ENCODE measurements at places on chromosomes 7 and 10.

DNA sequence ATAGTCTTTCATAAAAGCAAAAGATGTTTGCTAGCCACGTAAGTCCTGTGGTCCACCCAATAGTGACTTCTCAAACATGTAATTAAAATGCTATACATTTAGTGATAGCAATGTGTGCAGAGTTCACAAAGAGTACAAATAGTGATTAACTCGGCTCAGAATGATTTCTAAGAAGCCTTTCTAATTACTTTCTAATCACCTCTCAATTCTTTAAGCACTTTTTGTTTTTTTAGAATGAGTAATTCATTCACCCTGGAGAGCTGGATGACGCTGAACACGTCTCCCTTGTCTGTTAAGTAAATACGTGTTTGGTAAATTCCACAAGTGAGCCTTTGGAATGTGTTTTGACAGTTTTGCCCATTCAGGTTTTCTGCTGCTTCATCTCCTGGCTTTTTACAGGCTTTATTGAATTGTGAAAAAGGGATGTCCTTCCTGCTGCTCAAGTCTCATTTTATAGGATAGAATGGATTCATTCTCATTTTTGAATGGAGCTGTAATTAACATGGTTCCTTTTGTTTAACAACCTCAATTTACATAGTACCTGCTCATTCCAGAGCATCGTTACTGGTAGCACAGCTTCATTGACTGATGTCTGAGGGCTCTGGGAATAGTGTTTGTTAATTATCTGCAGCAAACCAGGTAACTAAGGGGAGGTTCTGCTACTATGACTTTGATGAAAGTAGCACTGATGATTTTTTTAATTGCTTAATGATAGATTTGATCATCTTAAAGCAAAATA is 212.1 kb downstream of the VTI1A start:
- peak; percentile 68 for DNase-seq

DNA sequence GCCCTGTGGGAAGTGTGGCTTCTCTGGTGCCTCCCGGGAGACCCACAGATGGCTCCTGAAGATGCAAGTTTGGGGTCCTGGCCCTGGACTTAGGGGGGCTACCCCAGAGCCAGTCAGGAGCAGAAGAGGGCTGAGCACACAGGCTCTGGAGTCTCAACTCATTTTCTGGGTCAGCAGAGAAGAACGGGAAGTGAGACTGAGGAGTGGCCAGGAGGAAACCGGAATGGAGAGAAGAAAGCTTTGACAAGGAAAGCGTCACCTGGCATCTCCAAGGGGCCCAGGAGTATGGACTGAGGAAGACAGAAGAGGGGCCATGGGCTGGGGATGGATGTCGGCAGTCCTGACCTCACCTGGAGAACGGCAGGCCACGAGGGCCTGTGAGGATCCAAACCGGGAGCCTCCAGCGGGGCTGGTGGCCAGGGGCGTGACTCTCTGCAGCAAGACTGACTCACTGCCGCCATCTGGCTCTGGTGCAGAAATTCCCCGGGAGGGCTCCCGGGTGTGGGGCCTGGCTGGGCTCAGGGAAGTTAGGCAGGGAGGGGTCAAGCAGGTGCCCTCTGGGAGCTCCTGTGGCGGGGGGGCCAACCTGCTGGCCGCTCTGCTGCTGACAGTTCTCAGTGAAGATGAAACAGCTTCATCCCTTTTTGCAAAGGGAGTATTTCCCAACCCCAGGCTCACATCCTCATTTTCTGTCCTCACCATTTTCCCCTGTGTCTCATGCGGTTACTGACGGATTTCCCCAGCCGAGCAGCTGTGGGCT is 23.6 kb downstream of the DAGLB start:
- no peak for DNase-seq

DNA sequence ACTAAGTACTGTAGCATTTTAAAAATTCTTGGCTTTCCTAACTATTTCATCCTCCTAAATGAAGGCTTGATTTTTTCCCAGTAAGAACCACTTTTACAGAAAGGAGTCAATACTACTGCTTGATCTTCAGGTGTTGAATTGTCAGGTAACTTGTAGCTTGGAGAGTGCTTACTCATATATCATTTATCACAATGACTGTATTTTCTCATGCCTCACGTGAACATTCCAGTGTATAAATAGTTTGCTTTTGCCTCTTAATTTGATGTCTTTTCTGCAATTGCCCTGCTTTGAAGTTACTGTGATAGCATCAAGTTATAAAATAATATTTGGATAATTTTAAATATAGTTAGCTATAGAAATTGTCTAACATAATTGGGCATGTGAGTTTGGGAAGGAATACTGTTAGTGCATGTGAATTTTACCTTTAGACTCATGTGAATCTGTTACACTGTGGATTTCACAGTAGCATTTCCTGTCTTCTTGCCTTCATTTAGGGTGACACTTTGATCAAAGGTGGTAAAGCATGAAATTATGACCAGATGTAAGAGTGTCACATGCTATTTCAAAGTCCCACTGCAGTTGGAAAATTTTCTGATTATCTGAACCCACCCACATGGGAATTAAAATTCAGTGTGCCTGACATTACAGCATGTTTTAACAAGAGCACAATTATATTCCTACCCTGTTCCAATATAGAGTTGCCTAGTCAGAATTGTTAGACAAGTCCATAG is 962.8 kb downstream of the DNAJB9 start:
- DNase-seq, result no peak

- no peak for DNase-seq
These were observed 87.5 kb downstream of the FRMD4A start for GRCh38 chr10:14243221-14243620.

- no peak for DNase-seq
These were observed 60.9 kb downstream of the MAD1L1 start for GRCh38 chr7:2171855-2172254.

- no peak for DNase-seq
These were observed 1.4 kb downstream of the LRRC27 start for GRCh38 chr10:132333386-132333785.

DNA sequence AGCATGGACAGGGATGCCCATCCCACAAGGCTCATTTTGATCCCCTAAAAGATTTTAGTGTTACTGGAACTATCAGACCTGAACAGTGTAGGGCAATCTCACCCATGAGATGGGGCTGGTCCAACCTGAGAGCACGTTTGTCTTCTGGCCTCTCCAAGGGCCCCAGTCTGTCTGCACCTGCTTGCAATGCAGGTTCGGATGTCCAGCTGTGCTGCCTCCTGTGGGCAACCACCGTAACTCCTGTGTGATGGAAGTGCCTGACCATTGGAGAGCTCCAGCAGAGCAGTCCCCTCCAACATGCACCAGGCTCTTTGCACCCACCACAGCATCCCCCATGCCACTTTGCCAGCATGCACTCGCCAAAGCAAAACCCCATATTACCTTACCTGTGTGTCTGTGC is 290.1 kb upstream of the KCND2 start:
- DNase-seq, result no peak

DNA sequence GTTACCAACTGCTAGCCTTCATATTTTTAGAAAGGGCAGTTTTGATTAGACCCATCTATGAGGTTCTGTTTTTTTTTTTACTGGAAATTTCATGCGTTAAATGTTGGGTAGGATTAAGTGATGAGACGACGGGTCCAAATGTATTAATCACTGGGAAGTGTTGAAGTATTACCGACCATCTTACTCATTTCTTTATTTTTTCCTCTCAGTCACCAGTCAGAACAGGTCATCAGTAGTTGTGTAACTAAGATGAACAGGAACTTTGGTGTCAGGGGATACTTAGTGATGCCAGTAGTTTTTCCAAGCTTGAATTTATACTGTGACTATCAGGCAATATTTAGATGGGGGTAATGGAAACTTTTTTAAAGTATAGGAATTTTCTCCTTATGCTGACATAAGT is 14.2 kb downstream of the TFAM start:
- no peak for DNase-seq

- DNase-seq, result no peak
These were observed 81.0 kb downstream of the HYCC1 start for GRCh38 chr7:22932896-22933295.

GRCh38 chr7:131285556-131285955 is 42.1 kb upstream of the MKLN1 start:
- no peak for DNase-seq

DNA sequence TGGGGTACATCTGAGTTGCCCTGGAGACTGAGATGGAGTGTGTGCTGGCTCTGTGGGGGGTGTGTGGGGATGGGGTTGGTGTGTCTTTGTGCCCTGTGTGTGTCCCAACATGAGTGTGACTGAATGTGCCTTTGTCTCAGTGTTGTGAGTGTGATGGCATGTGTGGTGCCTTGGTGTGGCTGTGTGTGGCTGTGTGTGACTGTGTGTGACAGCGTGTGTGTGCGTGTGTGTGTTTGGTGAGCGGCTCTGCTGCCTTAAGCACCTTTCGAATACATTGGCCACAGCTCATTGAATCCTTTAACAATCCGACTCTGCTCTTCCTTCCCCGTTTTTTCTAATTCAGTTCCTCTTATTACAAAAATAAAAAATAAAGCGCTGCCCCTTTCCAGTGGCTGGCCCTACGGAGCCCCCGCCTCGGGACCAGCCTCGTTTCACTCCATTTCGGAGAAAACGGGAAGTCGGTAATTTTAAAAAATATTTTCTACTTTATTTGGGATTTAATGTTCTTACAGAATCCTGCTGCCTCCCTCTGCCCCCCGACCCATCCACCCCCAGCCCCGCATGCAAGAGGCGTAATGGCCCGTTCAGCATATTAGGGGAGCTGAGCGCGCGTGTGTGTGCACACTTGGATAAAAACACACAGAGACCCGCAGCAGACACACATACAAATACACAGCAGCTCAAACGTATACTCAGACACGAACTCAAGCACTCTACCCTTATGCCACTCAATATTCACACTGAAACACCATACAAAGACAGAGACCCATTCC is 35.5 kb downstream of the HIF1AN start:
- no peak for DNase-seq

GRCh38 chr10:36324831-36325230 is 682.7 kb upstream of the FZD8 start:
- no peak for DNase-seq

GRCh38 chr7:44735403-44736165 is 13.1 kb upstream of the ZMIZ2 start:
- DNase-seq, result no peak

DNA sequence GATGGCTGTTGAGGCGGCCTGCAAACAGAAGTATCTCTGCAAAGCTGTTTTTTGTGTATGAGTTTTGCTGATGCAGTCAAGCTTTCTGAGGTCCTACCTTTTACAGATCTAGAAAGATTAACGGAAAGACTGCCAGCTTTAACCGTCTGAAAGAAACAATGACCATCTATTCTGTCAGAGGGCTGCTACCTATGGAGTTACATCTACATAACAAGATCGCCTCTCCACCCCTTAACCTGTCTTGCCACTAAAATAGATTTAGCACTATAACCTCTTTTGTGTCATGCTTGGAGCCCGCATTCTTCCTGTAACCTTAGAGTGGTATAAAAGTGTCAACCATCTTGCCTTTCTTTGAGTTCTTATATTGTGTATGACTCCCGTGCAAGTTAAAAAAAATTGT is 291.2 kb downstream of the POM121L12 start:
- peak; percentile 8 for DNase-seq

DNA sequence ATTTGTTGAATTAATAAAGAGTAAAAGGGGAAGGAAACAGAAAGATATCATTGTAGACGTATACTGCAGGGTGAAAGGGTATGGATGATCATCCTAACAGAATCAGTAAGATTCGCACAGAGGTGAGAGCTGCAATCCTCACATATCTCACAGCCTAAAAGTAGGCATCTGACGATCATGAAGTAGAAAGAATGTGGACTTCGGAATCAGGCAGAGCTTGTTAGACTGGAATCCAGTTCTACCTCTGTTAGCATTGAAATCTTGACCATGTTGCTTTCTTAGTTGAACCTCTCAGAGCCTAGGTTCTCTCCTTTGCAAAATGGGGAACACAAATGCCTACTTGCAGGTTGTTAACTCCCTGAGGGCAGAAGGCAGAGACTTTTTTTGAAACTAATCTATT is 320.0 kb upstream of the C7orf33 start:
- DNase-seq, result no peak

- no peak for DNase-seq
These were observed 968 bp upstream of the INMT start for GRCh38 chr7:30750683-30751650.

DNA sequence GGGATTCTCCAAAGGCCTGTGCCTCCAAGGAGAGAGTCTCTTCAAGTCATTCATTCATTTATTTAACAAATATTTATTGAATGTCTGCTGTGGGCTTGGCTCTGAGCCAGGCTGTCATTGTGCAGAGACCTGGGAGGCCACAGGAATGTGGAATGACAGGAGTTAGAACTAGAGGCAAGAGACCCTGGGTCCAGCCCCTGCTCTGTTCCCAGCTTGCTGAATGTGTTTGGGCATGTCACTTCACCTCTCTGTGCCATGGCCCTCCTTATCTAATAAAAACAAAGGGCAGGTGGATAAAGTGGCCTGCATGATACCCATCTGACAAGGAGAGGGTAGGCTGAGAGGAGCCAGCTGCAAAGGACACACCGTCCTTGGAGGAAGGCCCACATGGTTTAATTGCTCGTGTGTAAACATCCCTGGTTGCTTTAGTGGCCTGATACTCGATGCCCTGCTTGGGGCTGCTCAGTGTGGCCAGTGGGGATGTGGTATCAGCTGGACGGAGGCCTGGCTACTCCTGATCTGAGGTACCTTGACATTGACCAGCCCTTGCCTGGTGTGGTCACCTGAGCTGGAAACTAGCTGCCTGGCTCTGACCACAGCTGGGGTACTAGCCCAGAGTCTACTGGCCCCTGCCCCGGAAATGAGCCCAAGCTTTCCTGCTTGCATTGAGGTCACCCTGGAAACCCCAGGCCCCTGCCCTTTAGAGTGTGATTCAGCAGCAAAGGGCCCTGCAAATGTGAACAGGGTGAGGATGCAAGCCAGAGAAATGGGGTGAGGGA is 116.2 kb downstream of the CDH23 start:
- DNase-seq, result no peak

DNA sequence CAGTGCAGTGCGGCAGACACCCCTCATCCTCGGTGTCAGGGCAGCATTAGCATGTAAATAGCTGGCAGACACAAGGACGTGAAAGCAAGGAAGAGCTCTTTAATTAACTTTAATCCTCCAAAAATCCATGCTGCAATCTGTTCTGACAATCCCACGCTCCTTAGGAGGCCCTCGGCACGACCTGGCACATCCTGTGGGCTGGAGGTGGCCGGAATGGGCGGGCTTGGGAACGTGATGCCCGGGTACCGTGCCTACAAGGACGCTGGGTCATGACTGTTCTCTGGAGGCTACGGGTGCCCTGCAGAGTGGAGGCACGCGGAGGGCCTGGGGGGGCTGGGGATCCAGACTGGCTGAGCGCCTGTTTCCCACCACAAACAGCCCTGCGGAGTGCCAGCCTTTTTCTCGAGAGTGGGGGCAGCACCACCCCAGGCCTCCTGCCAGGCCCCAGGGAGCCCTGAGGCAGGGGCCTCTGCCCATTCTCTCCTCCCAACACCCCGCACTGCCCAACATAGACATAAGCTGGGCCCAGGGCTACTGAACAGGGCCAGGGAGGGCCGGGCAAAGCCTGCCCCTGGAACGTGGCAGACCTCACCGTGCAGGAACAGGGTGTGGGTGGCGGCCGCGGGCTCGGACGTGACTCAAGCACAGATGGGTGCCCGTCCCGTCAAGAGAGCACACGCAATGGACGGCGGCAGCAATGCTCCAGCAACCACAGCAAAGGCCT is 189.3 kb downstream of the MAD1L1 start:
- no peak for DNase-seq

All from neuronal stem cell (in vitro differentiated cells).